ENCODE measurements at places on chromosomes 1 and 21. TPM values are rescaled to one million over a fixed set of nuclear protein-coding genes. Genes with fewer than 3 reads are reported as not detected.

DNA sequence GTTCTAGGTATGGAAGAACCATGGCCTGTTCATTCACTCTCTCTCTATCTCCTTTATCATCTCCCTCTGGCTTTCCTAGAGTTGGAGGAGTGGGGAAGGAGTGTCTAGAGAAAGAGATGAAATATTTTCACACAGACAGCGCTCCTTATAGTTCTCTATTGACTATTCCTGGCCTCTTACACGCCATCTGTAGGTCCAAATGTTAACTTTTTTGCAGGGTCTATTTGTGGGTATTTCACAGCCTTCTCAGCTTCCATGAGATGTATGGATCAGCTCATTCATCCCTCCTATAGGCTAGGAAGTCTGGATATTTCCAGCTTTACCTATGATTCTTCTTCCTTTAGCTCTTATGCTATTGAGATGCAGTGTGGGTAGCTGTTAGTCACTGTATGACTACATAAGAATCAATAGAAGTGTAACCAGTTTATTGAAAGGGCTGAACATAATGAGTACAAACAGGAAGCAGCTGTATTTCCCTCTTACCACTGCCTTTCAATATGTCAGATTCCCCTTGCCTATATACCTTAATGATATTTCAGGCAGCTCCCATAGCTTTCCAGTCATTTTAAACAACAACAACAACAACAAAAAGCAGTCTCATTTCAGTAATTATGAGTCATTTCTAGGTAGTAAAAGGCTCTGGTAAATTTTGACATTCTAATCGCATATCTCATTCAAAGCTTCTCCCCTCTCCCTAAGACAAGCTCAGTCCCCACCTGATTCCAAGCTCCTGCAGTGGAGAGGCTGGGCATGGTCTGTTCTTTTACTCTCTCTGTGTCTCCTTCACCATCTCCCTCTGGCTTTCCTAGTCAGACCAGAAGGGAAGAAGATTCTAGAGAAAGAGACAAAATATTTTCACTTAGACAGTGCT is 149.5 kb downstream of the TTLL7 start:
- DNase-seq, result no peak

DNA sequence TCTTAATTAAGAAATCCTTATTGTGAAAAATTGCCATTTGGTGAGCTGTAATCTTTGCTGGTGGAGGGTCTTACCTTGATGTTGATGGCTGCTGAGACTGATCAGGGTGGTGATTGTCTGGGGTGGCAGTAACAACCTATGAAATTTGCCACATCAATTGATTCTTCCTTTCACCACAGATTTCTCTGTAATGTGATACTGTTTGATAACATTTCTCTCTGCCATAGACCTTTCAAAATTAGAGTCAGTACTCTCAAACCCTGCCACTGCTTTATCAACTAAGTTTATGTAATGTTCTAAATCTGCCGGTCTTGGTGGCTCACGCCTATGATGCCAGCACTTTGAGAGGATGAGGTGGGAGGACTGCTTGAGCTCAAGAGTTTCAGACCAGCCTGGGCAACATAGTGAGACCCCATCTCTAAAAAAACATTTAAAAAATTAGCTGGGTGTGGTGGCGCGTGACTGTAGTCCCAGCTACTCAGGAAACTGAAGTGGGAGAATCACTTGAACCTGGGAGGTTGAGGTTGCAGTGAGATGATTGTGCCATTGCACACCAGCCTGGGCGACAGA is 5.0 kb downstream of the KPNA6 start:
- no peak for DNase-seq

- no peak for DNase-seq
Measured at GRCh38 chr1:10943991-10944730, 68.3 kb upstream of the TARDBP start.

DNA sequence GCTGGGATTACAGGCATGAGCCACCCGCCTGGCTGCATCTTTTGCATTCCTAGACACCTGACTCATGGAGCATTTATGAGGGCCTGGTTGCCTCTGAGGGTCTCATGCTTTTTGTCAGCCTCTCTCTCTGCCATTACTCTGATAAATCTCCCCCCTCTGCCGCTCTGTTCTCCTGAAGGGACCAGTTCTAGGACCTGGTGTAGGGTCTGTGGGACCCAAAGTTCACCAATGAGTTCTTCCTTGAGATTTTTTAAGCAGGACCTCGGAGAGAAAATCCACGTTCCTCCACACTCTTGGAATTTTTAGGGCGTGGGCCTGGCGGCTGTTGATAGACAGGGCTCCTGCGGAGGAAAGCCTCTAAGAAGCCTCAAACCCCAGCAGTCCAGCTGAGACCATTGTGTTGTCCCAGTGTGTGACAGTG is 91.9 kb upstream of the ERRFI1 start:
- DNase-seq, result no peak

GRCh38 chr1:55426619-55427018 is 211.5 kb upstream of the USP24 start:
- DNase-seq, result no peak

- no peak for DNase-seq
Measured at GRCh38 chr1:226407199-226407496, 745 bp downstream of the PARP1 start.

- DNase-seq, result no peak
Measured at GRCh38 chr1:72105201-72105600, 177.1 kb downstream of the NEGR1 start.

- no peak for DNase-seq
Measured at GRCh38 chr1:197844651-197845050, 57.8 kb upstream of the C1orf53 start.

GRCh38 chr1:12097321-12097720 is 34.2 kb downstream of the TNFRSF8 start:
- DNase-seq, result no peak

DNA sequence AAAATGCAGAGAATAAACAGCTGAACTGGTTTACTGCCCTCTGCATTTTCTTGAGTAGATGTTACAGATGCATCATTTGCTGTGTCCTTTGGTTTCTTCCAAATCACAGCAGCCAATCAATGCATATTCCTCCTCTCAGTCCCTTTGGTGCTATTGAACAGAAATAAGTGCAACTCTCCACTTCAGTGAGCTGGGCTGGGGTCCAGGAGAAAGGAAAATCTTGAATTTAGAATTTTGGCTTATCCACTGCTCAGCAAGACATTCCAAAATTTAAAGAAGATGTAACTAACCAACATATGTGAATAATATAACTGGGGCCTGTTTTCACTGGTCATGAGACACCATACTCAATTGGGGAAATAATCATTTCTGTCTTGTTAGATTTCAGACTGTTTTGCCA is 39.2 kb downstream of the PRMT6 start:
- DNase-seq, result no peak

- no peak for DNase-seq
Measured at GRCh38 chr1:100866041-100866900, 28.4 kb downstream of the EXTL2 start.

- no peak for DNase-seq
Measured at GRCh38 chr1:6688757-6689156, 12.9 kb downstream of the DNAJC11 start.

DNA sequence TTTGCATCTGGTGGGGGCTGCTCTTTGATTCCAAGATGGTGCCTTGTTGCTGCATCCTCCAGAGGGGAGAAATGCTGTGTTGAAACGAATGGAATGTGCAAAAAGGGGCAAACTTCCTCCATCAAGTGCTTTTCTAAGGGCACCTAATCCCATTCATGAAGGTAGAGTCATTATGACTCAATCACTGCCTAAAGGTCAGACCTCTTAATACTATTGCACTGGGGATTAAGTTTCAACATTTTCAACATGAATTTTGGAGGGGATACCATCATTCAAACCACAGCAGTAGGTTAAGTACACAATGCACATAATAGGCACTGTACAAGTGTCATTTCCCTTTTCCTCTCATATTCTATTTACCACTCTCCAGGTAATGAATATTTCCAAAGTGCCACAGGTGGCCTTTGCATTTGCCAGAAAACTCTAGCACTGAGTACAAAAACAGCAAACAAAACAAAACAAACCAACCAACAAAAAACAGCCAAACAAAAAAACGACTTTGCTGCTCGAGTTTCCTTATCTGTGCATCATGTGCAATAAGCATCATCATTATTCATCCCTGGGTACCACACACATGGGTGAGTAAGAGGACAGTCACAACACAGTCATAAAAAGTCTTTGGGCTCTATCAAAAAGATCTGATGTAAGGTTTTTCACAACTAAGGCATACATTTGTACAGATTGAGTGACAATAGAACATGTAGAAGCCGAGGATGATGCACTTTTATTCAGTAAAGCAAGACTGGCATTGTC is 42.5 kb downstream of the IFI44 start:
- no peak for DNase-seq

DNA sequence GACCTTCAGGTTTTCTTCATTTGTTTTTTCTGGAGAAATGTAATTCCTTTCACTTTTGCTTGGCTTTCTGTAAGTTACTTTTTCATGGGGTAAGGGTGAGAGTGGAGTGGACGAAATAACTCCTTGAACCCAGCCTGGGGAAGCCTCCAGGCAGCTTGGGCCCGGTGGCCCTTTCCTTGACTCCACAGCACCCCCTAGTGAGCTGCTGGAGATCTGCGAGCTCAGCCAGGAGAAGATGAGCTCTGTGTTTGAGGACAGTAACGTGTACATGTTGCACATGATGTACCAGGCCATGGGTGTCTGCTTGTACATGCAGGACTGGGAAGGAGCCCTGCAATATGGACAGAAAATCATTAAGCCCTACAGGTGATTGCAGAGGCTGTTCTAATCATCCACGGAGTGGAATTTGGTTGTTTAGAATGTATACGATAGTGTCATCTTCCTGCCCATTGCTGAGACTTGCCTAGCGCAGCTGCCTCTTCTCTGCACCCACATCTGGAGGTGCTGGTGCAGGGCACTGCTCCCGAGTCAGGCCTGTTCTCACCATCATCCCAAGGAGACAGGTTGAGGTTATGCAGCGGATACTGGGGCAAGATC is 51.0 kb downstream of the SMYD2 start:
- peak; percentile 54 for DNase-seq

The SELP gene
- total RNA-seq, result 0.42 TPM

The MARK1 gene
- total RNA-seq, result not detected

DNA sequence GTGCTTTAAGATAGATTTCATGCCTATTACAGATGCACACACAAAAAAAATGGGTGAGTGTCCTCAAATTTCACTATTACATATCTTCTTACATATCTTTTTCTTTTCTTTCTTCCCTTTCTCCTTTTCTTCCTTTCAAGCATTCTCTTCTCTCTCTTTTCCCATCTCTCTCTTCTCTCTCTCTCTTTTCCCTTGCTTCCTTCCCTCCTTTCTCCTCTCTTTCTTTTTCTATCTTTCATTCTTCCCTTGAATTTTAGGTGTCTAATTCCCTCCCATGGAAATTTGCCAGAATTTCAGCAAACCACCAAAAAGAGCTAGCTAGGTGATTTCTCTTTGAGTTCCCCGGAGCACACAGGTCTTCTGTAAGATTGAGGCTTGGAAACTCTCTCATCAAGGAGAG is 395.3 kb upstream of the RUNX1 start:
- no peak for DNase-seq

- DNase-seq, result no peak
Measured at GRCh38 chr1:238898856-238899255, 487.5 kb upstream of the CHRM3 start.

DNA sequence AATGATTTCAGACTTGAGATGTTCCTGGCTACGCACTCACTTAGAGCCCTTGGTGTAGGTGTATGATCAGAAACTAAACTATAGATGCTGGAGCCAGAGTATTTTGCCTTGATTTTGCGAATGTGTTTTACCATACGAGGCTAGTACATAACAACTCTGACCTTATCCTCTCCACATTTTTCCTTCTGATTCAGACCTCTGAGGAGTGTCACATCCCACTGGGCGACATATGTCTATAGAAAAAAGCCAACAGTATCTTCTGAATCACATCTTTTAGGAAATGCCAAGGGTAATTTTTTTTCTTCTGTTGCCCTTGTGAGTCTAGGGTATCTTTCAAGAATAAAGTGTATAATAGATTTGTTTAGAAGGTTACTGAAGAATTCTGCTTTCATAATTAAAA is 49.6 kb downstream of the AK4 start:
- no peak for DNase-seq

- DNase-seq, result no peak
Measured at GRCh38 chr1:26184086-26184485, 6.3 kb upstream of the CATSPER4 start.

The PHTF1 gene
- 14.5 TPM for total RNA-seq

GRCh38 chr1:225771661-225772322 is 5.8 kb upstream of the SRP9 start:
- no peak for DNase-seq

- DNase-seq, result no peak
Measured at GRCh38 chr1:23224739-23225648, 7.7 kb upstream of the HTR1D start.

- peak; percentile 48 for DNase-seq
Measured at GRCh38 chr21:26169611-26170470, 729 bp downstream of the APP start.

GRCh38 chr21:25910809-25911208 is 176.0 kb downstream of the GABPA start:
- no peak for DNase-seq

DNA sequence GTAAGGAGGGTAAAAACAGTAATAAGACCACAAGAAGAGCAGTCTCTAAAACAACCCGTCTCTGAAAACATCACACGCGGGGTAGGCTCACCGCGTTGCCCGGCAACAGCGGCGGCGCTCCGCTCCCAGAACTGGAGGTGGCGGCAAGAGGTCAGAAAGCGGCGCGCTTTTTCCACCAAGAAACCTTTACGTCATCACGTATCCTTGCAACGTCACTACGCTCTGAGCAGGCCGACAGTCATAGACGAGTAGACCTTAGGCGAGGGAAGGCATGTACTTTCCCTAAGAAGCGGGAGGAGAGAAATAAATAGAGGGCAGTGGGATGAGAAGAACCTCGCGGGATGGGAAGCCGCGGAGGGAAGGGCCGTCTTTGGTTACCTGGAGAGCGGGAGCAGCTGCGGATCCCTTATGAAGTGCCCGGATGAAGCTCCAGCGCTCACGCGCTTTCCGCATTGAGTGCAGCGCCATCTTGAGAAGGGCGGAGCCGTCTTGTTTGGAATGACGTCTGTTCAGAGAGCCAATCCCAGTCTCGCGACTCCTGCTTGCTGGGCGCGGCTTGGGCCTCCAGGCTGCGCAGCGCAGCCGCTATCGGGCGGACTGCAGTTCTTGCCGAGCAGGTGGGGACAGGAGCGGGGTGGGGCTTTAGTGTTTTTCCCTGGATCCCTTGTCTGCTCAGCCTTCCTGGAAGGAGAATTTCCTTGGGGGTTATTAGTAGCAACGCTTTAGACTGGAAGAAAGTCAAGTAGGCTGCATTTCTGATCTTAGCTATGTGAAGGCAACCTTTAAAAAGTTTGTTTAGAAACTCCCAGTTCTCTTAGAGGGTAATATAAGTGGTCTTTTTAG is at the start of gene WARS2:
TSS of gene WARS2 (minus strand) at position 477 of the 843 bp plus-strand sequence. CDS start at position 468, 9 bp downstream.
- DNase-seq, result peak; percentile 91
